ENCODE measurements at places on chromosomes 3 and 15.

DNA sequence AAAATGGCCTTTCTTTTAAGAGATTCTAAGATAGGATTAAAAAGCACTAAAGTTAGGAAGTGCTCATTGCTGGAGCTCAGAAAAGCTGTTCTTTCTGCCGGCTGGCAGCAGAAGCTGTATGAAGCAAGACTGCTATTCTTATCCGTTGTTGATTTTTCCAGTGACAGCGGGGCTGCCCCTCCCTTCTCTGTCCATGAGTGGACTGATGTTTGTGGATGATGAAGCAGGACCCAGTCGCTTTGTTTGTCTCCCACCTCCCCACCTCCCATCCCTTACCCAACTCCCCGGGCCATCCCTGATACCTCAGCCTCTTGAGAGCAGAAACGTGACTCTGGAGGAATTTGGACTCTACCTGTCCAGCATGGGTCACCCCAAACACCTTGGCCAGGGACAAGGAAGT, 10.3 kb upstream of the MUSTN1 start:
- no peak for DNase-seq

GRCh38 chr3:76566211-76566534, 473.7 kb upstream of the ROBO2 start:
- no peak for DNase-seq

DNA sequence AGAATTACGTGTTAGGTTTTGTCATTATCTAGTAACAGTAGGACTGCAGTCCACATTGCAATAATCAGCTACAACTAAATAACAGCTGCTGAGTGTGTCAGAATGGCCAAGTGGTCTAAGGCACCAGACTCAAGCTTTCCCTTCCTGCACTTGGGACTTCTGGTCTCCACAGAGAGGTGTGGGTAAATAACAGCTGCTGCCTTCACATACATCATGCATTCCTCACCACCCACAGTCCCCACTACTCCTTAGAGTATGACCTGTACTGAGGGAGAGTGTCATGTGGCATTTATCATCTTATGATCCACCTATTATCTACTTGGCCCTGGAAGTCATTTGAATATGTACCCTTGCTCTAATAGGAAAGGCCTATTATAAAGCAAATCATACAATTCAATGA, 22.2 kb upstream of the ZMAT3 start:
- DNase-seq: peak; percentile 50

- no peak for DNase-seq
These were observed 4.4 kb upstream of the ATOSA start for GRCh38 chr15:52683580-52683979.

DNA sequence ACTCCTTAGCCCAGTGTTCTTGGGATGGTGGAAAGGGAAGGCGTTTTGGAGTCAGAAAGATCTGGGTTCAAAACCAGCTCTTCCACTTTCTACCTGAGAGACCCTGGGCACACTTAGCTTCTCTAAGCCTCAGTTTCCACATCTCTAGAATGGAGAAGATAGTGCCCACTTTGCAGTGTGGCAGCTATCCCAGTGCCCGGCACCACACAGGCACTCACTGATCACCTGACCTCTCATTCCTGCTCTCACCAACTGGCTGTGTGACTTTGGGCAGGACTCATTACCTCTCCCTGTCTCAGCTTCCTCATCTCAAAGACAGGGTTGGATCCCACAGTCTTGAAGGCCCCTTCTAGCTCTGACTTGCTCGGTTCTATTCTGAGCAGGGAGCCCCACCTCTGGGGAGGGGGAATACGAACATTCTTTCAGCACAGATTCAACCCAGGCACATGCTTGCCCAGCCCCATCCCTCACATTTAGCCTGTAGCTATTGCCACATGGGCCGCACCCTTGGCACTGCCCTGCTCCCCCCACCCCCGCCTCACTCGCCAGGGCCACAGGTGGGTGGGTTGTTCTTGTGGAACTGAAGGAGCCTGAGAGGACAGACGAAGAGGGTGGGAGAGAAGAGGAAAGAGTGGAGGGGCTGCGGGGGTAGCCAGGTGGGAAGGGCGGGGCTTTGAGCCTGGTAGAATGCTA, 39.2 kb downstream of the EPHB3 start:
- no peak for DNase-seq

GRCh38 chr3:50657816-50658215, 16.9 kb upstream of the DOCK3 start:
- DNase-seq: no peak

DNA sequence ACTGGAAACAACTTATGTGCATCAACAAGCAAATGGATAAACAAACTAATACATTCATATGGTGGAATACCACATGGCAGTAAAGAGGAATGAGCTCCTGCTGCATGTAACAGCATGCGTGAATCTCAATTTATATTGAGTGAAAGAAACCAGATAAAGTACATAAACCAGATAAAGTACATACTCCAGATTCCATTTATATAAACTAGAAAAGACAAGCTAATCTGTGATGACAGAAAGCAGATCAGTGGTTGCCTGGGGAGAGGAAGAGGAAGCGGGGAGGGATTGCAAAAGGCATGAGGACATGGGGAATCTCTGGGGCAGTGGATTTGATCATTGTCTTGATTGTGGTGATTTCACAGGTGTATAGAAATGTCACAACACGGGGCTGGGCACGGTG, 34.2 kb downstream of the LIMD1 start:
- no peak for DNase-seq

GRCh38 chr3:197007296-197007940, 22.2 kb downstream of the MELTF start:
- no peak for DNase-seq

- no peak for DNase-seq
These were observed 21.8 kb upstream of the KIF23 start for GRCh38 chr15:69392352-69392751.

- no peak for DNase-seq
These were observed 5.3 kb downstream of the INAFM2 start for GRCh38 chr15:40328751-40329150.

GRCh38 chr3:58173669-58174398, 36.9 kb downstream of the DNASE1L3 start:
- peak; percentile 36 for DNase-seq

DNA sequence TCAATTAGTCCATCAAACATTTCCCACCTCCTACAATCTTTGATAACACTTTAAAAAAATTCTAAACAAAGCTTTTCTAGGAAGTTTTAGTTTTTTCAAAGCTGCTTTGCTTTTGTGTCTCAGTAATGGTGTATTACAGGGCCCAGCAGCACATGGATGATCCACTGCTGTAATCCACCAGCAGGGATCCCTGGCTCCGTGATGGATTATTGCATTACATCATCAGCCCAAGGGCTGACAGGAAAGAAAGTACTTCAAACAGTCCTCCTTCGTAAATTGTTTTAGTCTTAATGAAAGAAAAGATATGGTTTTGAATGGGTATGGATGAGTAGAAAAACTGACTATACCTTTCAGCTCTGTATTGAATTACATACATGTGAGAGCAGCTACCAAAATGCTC, 688.9 kb upstream of the NAALADL2 start:
- DNase-seq: no peak

DNA sequence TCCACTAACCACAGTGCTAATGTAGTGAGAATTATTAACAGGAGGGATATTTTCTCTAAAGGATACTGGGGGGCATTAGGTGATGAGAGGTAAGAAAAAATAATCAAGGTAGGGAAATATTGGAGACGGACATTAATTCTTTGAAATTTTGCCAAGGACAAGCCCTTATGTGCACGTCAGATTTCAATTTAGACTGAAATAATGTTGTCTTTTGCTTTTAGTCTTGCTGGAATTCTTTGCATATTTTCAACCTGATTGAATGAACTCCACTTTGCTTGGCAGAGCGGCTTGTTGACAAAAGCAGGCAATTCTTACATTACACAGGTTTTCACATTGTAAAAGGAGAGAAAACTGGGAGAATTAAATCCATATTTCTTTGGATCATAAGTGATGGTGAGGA, 25.0 kb upstream of the C3orf52 start:
- peak; percentile 39 for DNase-seq

GRCh38 chr15:87907676-87908446, 348.7 kb downstream of the NTRK3 start:
- DNase-seq: no peak

All from ELR (cell line).